ENCODE measurements at places on chromosomes 4 and X.

DNA sequence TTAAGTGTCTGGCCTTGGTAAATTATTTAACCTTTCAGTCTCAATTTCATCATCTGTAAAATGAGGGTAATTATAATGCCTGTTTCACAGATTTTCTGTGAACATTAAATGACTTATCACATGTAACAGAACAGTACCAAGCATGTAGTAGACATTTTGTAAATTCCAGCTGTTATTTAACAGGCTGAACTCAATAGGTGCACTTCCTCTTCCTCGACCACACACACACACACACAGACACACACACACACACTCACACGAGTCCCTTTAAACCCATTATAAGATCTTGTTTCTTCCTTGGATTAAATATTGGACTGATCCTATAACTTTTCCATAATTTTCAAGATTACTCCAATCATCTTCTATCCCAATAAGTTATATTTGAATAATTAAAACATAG, 53.4 kb upstream of the COL25A1 start:
- no peak for DNase-seq

GRCh38 chr4:108683479-108683878, 33.1 kb downstream of the OSTC start:
- peak; percentile 40 for DNase-seq

DNA sequence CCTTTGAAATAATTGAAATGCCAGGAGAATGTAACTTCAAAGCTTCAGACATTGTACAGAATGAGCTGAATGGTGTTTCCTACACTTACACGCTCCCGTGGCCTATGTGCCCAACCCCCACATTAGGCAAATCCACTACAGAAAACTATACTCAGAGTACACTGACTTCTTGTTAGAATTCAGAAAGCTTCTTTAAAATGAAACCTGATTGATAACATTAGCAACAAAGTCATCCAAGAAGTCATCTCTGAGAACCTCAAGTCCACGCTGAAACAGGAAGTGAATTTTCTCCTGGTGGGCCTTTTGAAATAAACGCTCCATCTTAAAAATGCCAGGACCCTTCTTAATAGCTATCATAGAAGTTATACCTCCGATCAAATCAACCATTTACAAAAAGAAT, 136.3 kb downstream of the TSPAN5 start:
- DNase-seq = no peak

- DNase-seq = no peak
These were observed 16.1 kb downstream of the RNF4 start for GRCh38 chr4:2484993-2485392.

DNA sequence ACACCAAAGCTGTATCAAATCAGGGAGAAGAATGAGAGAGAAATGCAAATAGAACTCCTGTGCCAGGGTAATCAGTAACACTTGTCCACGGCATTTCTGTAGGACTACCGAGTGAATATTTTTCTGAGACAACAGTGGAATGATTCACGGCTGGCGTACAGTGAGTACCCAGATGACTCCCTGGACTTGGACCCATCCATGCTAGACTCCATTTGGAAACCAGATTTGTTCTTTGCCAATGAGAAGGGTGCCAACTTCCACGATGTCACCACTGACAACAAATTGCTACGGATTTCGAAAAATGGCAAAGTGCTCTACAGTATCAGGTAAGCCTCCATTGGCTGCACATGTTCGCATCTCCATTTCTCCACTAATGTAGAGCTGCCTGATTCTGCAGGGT, 51.7 kb downstream of the GLRA2 start:
- no peak for DNase-seq

DNA sequence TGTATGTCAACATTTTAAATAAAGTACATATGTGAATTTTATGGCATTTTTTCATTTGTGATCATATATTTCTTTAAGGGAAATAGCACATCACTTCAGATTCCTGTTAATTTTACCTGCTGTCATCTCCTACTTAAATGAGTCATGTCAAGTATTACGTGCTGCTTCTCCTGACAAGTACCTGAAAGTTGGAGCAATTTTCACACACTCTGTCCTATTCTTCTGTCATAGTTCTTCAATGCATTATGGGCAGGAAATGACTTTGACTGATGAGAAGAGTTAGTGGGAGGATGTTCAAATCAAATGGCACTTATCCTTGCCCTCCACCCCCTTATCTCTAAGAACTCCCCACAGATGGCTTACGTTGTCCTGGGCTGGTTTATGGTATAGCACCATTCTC, 64.2 kb upstream of the SYTL5 start:
- no peak for DNase-seq

DNA sequence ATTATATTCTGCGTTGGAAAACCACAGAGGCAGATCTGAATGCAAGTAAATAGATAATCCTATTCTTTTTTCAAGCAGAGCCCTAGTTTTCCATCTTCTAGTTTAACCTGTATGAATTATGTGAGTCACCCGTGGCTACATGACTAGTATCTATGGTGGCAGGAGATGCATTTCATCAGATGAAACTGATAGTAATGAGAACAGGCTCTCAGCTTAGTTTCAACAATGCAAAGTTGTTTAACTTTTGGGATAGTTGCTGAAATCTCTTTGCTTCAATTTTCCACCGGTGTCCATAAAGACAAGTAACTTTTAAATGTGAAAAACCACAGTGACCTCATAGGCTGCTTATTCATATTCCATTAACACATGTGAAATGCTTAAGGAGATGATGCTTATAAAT, 1317.4 kb upstream of the TENM3 start:
- no peak for DNase-seq

GRCh38 chr4:113586072-113586471, 175.5 kb downstream of the CAMK2D start:
- no peak for DNase-seq

- no peak for DNase-seq
These were observed 404.6 kb downstream of the ARHGAP24 start for GRCh38 chr4:85879518-85879917.

GRCh38 chr4:6293661-6294060, 24.0 kb downstream of the WFS1 start:
- DNase-seq = no peak

DNA sequence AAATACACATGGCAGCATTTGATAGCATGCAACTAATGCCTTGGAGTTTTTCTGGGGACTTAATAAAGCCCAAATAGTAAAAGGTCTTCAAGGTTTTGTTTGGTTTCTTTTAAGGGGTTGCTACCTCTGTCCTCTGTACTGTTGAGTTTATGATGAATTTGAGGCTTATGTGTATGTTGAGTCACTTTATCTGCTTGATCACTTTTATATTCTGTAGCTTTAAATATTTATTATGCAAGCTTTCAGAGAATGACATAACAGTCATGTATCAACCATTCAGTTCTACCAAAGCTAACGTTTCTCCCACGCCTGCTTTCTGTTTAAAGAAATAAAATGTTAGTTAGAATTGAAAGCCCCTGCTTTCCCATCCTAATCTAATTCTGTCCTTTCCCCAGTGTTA, 122.2 kb downstream of the NHS start:
- DNase-seq = no peak

- DNase-seq = no peak
These were observed 1.8 kb downstream of the AVPR2 start for GRCh38 chrX:153906126-153906917.

DNA sequence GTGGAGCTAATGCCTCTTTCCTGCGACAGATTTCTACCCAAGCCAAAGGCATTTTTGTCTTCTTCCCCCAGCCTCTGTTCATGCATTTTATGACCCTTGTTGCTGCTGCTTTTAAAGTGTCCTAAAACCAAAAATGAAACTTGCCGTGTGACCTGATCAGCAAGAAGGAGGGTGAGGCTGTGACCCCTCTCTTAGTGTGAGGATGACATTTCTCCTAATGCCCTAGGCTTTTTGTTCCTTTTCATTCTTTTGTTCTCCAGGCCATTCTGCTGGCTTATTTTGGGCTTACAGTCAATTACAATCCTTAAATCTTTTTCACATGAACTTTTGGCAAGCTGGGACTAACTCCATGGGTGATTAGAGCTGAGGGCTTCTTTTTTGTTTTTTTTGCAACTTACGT, 34.4 kb downstream of the PTTG2 start:
- DNase-seq = no peak

DNA sequence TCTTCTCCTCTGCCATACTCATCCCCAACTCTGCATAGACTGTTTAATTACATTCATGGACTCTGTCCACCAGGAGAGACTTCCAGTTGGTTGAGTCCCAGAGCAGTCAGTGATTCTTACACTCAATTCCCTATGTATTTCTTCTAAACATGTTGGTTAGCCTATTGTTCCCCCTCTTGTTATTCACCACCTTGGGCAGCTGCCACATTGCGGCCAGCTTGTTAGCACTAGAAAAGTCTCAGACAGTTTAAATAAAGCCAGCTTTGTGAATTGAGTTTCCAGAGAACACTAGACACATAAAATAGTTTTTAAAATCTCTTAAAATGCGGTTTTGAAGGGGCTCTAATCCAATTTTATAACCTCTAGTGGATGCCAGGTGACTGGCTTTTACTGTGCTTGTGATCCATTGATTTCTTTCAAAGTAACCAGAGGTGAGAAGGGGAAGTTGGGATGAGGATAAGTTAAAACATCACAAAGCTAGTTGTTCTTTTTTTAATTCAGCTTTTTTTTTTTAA, 827.7 kb downstream of the FSTL5 start:
- DNase-seq = no peak

DNA sequence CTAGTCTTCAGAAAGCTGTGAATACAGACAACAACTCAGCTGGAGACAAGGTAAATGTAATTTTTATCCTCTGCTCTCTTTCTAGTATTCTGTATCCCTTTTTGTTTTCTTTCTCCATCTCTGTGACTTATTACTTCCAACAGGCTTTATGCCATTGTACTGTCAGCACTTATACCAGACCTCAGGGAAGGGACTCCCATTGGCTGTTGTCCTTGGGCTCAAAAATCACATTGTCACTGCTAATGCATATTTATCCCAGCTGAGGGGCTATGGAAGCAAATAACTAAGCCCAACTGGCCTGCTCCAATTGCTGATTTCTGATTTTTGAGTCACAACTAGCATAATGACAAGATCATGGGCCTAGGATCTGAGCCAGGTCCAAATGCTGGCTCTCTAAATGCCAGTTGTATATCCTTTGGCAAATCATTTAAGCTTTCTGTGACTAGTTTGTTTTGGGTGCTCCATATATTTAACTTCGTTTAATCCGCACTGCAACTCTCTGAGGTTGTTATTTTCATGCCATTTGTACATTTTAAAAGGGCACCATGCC, 395.1 kb upstream of the GNPDA2 start:
- DNase-seq = no peak

DNA sequence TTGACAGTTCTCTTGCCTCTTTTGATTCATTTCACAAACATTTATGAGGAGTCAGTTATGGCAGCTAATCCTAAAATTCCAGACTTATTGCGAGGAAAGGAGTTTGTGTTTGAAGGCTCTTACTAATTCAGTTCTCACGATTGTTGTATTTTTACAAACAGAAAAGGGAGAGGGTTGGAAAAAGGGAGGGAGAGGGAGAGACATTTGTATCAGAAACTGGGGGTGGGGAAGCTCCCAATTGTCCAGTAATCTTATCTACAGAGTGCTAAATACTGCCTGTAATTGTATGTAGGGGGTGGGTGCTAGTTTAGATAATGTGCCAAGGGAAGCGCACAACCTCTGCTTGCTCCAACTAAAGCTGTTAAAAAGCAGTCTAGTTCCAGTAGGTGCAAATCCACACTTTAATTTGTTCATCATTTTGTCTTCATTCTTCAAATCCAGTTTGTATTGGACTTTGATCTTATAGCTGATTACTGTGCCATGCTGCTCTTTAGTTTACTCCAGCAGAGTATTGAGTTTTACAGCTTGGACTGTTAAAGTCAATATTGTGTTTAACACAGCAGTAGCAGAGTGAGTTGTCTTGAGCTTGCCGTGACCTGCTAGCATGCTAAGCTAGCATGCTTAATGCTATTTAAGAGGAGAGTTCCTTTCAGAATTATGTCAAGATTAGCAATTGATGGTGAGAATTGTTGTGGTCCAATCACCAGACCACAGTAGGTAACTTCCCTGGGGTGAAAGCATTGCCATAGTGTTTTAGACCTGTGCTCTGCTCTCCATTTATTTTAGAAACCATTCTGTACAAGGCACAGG, 13.9 kb downstream of the FNIP2 start:
- DNase-seq = no peak

GRCh38 chrX:38327775-38328081, 419 bp upstream of the RPGR start:
- no peak for DNase-seq

DNA sequence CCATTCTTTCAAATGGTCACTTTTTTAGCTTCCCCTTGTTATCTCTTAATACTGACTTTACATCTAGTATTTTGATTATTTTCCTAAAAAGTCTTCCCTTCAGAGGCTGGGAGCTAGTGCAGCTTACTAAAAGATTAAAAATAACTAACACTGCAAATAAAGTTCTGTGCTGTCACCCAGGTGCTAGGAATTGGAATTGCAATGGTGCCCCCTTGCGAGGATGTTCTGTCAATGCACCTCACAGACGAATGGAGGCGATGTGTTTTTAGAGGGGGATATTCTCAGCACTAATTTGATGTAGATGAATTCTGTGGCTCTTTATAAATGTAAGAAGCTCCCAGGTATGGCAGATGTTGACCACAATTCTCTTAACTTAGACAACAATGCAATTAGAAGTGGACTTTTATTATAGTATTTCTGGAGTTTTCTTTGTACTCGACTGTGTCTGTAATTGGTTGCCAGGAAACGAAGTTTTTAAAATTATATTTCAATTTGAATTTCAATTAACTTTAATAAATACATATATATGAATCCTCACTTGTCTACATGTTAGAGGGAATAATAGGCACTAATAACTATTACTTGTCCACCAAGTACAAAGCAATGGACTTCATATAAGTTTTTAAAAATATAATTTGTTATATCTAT, 22.0 kb upstream of the SMIM31 start:
- DNase-seq = peak; percentile 37

- DNase-seq = no peak
These were observed 177.3 kb downstream of the ARHGAP10 start for GRCh38 chr4:147909225-147909624.

DNA sequence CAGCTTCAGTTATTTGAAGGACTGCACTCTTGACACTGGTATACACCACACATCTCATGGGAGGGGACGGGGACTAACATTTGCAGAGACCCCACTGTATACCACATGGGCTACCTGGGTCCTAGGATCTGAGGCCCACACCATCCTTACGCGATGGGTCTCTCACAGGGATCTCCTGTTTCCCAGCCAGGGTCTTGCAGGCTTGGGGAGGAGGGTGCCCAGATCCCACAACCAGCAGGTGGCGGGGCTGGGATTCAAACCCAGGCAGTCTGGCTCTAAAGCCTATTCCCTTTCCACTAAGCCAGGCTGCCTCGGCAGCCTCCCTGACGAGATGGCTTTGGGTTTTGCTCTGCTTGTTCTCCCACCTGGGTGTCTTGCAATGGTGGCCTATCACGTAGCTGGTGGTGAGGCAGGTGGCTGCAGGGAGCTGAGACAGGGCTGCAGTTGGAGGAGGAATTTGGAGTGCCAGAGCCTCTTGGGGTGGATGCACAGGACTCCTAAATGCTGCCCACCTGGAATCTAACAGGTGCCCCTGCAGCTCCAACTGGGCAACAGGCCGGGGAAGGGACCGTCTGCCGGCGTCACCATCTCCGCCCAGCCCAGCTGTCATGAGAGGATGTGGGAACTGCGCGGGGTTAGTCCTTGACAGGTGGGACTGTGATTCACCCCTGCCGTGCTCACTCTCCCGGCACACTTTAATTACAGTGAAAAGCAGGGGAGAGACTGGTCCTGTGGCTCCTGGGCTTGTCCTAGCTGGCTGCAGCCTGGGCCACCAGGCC, 110.7 kb downstream of the PSAPL1 start:
- DNase-seq = peak; percentile 40

- no peak for DNase-seq
These were observed 109.1 kb downstream of the ANAPC4 start for GRCh38 chr4:25486171-25486570.

- no peak for DNase-seq
These were observed 43.4 kb downstream of the ZNF182 start for GRCh38 chrX:47960406-47960805.

GRCh38 chrX:42054256-42054655, 130.9 kb upstream of the CASK start:
- DNase-seq = no peak
